ENCODE measurements at places on chromosomes 12 and 14. TPM values are rescaled to one million over a fixed set of nuclear protein-coding genes. Genes with fewer than 3 reads are reported as not detected.

- DNase-seq = no peak
Measured at GRCh38 chr14:42778984-42779383, 1172.3 kb downstream of the LRFN5 start.

DNA sequence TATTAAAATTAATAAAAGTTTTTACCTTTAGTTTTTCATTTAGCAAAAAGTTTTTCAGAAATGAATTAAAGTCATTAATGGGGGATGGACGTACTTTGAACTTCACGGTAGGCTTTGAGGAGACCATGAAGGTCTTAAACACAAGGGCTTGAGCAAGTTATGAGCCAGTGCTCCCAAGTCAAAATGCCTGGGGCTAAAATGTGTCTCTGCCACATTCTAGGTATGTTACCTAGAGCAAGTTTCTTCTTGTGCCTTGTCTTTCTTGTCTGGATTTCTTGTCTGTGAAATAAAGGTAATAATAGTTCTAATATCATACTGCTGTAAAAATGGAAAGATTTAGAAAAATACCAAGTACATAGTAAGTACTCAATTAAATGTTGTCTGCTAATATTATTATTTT, 132.7 kb upstream of the USP15 start:
- DNase-seq = no peak

- peak; percentile 90 for DNase-seq
Measured at GRCh38 chr12:42023733-42024494, 120.8 kb downstream of the GXYLT1 start.

DNA sequence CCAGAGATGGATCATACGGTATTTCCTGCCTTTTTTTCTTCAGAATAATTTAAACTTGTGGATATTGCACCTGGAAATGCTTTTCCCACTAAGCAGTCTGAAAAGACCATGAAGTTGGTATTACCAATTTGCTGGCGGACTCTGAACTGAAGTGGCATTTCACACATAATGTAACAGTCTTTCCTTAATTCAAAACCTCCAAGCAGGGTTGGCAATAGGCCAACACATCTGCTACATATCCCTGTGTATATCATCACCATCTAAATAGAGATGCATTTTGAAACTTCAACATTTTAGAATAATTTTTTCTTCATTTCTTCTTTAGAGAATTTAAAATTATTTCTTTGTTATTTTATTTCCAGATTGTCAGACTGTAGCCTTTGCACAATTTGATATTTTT, 100.5 kb downstream of the TSPAN8 start:
- DNase-seq = peak; percentile 85

DNA sequence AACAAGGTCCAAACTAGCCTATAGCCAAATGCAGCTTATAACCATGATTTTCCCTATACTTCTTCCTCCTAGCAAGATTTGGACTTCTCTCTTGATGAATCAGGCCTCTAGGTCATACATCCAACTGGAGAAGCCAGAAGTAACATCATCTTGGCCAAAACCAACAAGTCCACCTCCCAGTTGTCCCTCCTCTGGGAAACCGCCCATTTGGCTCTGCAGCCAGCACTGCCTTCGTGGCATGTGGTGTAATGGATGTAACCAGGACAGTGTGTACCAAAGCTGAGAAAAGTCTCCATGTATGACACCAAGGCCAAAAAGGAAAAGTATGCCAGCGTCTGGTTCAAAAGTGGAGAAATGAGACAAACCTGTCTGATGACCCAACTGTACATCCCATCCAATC, 59.3 kb upstream of the VASH1 start:
- DNase-seq = no peak

- no peak for DNase-seq
Measured at GRCh38 chr12:14880890-14881453, 4.7 kb downstream of the MGP start.

- DNase-seq = peak; percentile 92
Measured at GRCh38 chr12:59403259-59403932, 192.4 kb upstream of the SLC16A7 start.

DNA sequence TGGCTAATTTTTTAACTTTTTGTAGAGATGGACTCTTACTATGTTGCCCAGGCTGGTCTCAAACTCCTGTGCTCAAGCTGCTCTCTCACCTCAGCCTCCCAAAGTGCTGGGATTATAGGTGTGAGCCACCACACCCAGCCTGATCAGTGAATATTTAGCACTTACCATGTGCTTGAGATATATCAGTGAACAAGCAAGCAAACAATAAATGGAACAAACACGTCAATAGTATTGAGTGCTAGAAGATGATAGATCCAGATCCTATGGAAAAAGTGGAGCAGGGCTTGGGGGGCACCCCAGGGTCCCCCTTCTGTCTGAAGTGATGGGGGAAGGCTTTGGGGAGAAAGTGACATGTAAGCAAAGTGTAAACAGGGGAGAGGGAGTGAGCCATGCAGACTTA, 83.8 kb downstream of the NT5DC3 start:
- DNase-seq = no peak

- DNase-seq = no peak
Measured at GRCh38 chr12:112577473-112578329, 159.0 kb downstream of the PTPN11 start.

DNA sequence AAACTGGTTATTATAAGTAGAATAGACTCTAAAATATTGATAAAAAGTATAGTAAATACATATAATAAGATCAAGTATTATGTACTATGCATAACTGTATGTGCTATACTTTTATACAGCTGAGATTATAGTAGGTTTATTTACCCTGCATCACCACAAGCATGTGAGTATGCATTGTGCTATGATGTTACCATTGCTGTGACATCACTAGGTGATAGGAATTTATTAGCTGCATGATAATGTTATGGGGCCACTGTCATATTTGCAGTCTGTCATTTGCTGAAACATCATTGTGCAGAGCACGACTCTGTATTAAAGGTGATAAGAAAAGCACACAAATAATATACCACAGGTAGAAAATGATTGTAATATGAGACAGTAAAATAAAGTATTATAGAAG, 385.6 kb downstream of the ZFP36L1 start:
- no peak for DNase-seq

DNA sequence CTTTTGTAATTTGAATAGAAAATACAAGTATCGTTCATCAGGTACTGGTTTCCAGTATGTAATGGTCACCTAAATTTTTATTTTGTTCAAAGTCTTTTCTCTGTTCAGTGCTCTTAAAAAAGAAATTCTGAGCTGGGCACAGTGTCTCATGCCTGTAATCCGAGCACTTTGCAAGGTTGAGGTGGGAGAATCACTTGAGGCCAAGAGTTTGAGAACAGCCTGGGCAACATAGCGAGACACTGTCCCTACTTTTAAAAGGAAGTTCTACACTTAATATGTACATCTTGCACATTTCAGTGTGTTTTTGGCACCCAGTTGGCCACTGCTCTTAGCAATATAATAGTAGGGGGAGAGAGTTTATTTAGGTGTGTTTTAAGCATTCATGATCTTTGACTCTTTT, 27.9 kb downstream of the PCNX1 start:
- no peak for DNase-seq

GRCh38 chr12:64110864-64111263, 111.2 kb downstream of the KICS2 start:
- DNase-seq = no peak

GRCh38 chr12:76329606-76330005, 18.6 kb downstream of the BBS10 start:
- no peak for DNase-seq

- no peak for DNase-seq
Measured at GRCh38 chr14:93311082-93311481, 21.8 kb downstream of the BTBD7 start.

GRCh38 chr12:49631336-49631907, 8.1 kb downstream of the PRPF40B start:
- DNase-seq = no peak

GRCh38 chr14:23299986-23300686, 2.5 kb downstream of the PPP1R3E start:
- no peak for DNase-seq

- DNase-seq = no peak
Measured at GRCh38 chr12:26979733-26980132, 34.5 kb downstream of the TM7SF3 start.

- no peak for DNase-seq
Measured at GRCh38 chr14:89342049-89342448, 75.0 kb downstream of the FOXN3 start.

- no peak for DNase-seq
Measured at GRCh38 chr12:59484575-59484974, 111.3 kb upstream of the SLC16A7 start.

DNA sequence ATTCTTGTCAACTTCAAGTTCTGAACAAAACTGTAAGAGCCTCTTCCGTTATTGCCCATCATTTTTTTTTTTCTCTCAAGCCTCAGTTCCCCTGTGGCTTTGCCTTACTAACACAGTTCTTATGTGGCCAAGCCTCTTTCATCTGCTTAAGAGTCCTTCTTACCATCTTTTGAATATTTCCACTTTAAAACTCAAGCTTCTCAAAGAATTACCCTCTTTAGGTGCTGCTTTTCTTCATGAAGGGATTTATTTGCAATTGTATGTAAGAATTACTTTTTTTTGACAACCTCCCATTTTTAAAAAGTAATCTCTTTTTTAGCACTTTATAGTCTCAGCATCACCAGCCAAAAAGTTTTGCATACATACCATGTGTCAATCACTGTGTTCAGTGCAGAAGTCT, 240.2 kb upstream of the RMST start:
- DNase-seq = no peak

DNA sequence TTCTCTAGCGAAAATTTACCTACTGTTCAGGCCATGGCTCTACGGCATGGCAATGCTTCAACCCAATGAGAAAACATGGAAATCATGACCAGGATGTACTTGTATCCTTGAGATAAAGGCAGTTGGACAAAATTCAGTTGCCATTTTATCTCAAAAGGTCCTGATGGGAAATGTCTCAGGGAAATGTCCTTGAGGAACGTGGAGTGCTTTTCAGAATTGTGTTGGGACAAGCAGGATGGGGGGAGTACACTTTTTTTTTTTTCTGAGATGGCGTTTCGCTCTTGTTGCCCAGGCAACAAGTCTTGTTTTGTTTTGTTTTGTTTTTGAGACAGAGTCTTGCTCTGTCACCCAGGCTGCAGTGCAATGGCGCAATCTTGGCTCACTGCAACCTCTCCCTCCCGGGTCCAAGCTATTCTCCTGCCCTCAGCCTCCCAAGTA, 86.8 kb upstream of the EIF5 start:
- no peak for DNase-seq

GRCh38 chr14:105172476-105172875, 3.9 kb upstream of the JAG2 start:
- no peak for DNase-seq

- DNase-seq = no peak
Measured at GRCh38 chr14:80346395-80346794, 135.1 kb upstream of the DIO2 start.

- DNase-seq = no peak
Measured at GRCh38 chr12:44771485-44772021, 104.6 kb downstream of the NELL2 start.

DNA sequence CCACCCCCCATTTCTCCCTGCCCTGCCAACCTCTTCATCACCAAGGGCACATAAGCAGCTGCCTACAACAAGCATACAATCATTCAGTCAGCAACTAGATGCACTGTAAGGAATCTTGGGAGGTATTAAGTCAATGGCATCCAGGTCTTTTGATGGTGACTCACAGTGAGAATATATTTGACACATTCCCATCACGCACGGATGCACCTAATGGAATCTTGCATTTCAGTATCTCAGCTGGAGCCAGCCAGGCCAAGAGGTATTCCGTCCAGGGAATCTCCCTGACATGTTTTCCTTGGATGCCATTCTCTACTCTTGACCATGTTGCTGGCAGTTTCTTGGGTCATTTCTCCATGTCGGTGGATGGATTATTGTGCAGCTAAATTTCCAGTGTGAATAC, 73.9 kb upstream of the CAPRIN2 start:
- no peak for DNase-seq

DNA sequence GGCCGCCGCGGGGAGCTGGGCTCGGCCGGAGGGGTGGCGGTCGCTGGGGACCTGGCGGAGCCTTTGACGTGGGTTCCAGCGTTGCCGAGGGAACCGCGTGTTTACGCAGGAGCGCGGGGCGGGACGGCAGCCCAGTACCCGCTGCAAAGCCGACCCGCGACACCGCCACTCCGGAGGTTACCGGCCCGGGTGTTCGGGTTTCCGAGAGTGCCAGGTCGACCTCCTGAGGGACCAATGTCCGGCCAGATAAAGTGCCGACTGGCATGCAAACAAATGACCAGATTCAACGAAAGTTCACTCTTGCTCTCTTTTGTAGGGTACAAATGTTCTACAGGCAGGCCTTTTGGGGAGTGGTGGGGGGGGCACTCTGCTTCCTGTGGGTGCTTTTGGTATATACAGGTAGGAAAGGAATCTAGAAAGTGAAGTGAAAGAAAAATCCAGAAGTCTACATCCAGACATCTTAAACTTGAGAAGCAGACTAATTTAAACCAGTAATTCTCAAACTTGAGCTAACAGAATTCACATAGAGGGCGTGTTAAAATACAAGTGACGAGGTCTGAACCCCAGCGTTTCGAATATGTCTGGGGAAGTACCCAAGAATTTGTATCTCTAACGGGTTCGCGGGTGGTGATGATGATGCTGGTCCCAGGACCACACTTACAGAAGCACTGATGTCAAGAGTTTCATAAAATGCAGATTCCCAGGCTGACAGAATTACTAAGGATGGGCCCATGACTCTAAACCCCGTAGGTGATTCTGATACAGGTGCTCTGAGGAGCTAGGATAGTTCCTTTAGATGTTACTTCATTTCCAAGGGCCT, at the start of gene GPR135:
Gene GPR135 (minus strand): TSS at position 65 of the 820 bp plus-strand sequence. CDS start 154 bp downstream, outside the sequence.
- DNase-seq = peak; percentile 71

GRCh38 chr14:58844544-58844943, 206.8 kb downstream of the DACT1 start:
- DNase-seq = no peak

DNA sequence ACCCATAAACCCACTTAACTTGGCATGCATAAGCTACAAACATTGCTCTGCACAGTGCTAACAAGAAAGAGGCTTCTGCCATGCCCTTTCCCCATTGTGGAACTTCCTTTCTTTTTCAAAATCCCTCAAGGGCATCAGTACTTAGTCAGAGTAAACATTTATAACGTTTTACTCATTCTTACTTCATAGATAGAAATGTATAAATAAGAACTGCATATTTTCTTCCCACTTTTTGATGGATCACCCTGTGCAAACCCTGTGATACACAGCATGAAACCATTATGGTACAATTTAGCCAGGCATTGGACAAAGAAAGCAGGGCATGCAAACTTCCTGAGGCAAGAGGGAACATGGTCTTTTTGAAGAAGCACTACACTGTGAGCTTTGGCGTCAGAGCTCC, 113.8 kb upstream of the FOXG1 start:
- DNase-seq = no peak

Gene VWF
- 272 TPM for total RNA-seq

Gene DPF3
- 0.74 TPM for total RNA-seq

Gene DCAF4
- 13.5 TPM for total RNA-seq

Gene FOXA1
- total RNA-seq = 67.2 TPM

Gene LRP1-AS
- not detected for total RNA-seq

Gene SPX
- 0.58 TPM for total RNA-seq

Gene LRRIQ1
- total RNA-seq = 33.2 TPM

Gene ABHD12B
- not detected for total RNA-seq

Gene SLC17A8
- 0.43 TPM for total RNA-seq

Gene MSRB3
- total RNA-seq = 41.4 TPM

Gene GNB3
- total RNA-seq = 1.3 TPM

Gene KLRG1
- total RNA-seq = 1.9 TPM

Gene PTPRB
- 71.2 TPM for total RNA-seq

Gene PDE3A
- total RNA-seq = 15.8 TPM

Gene KRT79
- total RNA-seq = 0.12 TPM

Gene NID2
- total RNA-seq = 9.7 TPM

Gene CYP46A1
- 1.7 TPM for total RNA-seq

Data from lung (tissue), 17 donors.